ENCODE measurements at places on chromosomes 16 and 17. TPM values are rescaled to one million over a fixed set of nuclear protein-coding genes. Genes with fewer than 3 reads are reported as not detected.

The MT1F gene
- not detected for total RNA-seq

The SLC5A11 gene
- total RNA-seq: not detected

The SMURF2 gene
- 72.4 TPM for total RNA-seq

The BAIAP3 gene
- 0.32 TPM for total RNA-seq

The FBXW10 gene
- total RNA-seq: under 0.01 TPM

The TP53TG3 gene
- not detected for total RNA-seq

Data from bronchial smooth muscle cell (primary cell).